NCI-H1048 (cell line): ENCODE measurements at places on chromosomes 16 and 17.

DNA sequence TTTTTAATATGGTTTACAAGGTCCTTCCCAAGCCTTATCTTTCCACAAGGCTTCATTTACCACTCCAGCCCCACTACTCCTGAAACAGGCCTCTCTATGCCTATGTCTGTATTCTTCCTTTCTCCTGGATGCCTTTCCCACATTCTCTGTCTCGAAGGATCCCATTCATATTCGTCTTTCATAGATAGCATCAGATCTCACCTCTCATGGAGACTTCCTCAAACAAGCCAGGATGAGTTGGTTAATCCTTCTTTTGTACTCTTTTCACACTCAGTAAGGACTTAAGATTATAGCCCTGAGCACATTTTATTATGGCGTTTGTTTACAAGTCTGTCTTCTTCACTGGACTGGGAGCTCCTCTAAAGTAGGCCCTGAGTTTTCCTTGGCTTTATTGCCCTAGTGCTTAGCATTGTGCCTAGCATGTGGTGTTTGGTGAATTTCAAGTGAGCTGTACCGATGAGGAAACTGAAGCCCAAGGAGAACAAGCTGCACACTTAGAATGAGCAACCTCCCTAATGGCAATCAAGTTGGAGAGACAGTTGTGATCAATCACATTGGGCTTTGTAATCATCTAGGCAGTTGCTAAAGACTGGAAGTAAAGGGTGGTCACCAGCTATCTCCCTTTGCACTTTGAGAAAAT is 10.0 kb upstream of the TBX4 start:
- DNase-seq, result no peak

- DNase-seq, result no peak
These were observed 1.3 kb upstream of the NUTF2 start for GRCh38 chr16:67845291-67846062.

DNA sequence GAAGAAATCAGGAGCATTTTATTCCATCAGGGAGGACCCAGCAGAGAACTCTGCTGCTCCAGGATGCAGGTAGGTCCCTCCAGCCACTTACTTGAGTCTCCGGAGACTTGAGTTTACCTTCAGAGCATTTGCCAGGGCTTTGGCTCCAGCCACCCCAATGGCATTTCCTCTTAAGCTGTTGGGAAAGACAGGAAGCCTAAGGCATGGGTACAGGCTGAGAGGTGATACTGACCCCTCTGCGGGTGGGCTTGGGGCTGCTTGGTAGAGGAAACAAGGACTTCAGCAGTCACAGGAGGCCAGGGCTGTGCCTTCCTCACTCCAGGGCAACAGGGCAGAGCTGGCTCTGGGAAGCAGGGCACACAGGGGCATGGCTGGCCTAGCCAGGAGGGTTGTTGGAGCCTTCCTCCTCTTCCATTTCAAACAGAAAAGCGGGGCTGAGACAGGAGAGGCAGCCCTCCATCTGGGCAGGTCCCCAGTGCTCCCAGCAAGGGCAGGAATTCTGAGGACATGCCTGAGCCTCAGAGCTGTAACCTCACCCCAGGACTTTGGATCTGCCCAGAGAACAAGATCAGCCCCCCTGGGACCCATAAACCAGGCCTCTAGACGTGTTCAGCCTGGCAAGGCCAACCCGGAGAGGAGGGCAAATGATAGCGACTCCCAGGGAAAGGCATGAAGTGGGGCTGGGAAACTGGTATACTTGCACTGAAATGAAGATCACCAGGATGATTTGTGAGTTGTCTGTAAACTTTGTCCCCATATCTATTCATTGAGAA is 34.4 kb downstream of the NLRC3 start:
- DNase-seq, result no peak

DNA sequence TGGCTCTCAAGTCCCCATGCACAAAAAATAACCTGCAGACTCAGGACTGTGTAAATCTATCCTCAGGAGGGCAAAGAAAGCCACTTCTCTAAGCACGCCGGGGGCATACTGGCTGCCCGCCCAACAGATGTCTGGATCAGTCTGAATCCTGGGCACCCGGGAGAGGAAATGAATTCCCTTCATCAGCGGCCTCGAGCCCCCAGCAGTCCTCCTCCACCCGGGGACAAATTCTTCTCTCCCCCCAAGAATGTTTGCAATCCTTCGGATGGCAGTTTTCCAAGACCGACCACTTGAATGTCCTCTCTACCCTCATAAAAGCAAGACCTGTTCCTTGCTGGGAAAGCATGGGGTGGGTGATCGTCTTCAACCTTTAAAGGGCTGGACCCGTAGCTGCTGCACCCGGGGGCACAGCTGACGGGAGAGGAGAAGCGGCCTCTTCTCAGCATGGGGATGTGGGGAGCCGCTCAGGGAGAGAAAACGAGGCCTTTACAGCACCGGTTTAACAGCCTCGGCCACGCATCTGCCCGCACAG is 9.4 kb upstream of the MAP2K3 start:
- DNase-seq, result no peak

- no peak for DNase-seq
These were observed 168.1 kb upstream of the RBL2 start for GRCh38 chr16:53266156-53266555.

DNA sequence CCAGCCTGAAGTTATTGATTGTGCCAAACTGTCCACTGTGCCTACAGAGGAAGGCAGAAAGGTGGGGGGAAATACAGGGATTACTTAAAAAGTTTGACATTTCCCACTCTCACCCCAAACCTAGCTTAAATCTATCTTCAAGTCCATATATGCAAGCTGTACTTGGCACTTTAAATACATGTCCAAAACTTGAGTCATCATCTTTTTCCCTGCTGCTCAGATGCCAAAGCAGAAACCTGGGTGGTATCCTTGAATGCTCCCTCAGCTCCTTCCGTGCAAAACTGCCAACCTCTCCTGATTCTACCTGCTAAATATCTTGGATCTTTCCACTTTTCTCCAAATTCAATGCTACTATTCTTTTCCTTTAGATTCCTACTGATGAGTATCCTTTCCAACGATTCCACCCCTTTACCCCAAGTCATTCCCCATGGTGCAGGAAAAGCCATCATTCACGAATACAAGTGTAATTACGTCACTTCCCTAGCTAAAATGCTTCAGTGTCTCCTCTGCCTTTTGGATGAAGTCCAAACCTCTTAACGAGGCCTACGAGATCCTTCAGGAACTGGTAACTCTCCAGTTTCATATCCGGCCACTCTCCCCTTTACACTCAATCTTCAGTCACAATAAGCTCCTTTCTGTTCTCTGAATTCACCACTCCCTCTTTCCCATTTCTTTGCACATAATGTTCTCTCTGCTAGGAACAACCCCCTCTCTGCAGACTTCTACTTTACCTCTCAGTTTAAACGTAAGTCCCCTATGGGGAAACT is 9.3 kb downstream of the BECN1 start:
- DNase-seq, result no peak

DNA sequence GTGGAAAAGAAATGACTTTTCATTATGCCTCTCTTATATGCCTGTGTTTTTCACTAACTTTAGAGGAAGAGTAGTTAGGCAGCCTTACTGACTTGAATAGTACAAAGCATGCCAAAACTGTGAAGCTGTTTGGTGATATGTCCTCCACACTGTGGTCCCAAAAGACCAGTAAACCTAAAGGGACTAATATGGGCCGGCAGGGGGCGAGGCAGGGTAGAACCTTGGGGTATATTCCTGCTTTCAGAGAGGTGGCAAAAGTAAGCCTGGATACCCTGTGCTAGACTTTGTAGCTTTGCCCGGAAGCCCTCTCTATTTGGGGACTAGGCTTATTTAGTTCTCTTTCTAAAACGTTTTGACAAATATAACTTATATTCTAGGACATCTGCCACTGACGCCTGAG is 36.5 kb upstream of the VWA3A start:
- no peak for DNase-seq

DNA sequence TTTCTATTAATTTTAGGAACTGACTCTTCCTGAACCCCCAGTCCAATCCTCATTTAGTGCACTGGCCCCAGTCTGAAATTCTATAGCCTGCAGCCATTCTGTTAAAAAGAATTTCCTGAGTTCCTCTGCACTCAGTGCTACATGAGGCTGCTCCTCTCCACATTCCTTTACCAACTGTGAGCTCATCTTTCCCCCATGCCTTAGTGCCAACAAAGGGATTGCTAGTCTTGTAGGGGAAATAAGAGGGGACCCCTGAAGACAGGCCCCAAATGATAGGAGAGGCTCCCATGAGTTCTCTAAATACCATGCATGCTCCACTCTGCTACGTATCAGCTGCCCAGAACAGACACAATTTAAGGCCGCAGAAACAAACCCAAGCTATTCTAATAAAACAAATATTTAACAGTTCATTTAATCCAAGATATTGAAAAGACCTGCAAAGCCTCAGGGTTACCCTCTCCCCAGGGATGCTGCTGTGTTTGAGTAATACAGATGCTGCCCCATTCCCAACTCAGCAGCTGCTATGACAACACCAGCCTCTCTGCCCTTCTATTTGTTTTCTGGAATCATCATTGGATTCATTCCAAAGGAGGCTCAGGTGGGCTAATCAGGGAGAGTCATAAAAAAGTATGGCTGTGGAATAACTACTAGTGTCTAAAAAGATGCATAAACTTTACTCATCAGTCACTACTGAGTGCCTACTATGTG is 228.5 kb downstream of the TOX3 start:
- DNase-seq, result no peak

GRCh38 chr17:10295728-10296343 is 77.0 kb downstream of the MYH13 start:
- DNase-seq, result peak; percentile 15

- no peak for DNase-seq
These were observed 134.9 kb downstream of the SOCS1 start for GRCh38 chr16:11121083-11121608.

DNA sequence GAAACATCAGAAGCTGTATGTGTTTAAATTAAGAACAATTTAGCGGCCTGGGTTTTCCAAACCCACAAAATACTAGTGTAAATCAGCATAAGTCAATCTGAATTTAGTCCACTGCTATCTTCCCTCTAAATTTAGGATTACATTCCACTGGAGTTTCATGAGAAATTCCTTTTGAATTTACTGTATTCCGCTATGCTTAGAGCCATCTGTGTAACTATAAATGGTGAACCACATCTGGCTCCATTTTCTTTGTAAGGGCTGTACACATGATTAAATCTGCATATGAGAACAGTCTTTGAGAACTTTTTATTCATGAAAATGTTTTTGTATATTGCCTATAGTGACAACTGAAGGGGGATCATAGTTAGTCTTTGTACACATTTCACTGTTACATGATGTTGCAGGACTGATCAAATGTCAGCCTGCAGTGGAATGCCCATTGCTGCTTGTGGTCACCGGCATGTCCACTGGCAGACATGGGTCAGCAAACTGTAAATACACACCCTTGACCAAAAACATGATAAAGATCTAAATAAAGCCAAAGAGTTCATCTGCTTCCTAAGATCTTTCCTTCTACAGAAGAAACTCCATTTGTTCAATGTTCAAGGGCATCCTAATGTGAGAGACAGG is 36.8 kb downstream of the RPGRIP1L start:
- DNase-seq, result no peak

GRCh38 chr16:84568066-84568465 is 49.8 kb downstream of the COTL1 start:
- DNase-seq, result no peak

DNA sequence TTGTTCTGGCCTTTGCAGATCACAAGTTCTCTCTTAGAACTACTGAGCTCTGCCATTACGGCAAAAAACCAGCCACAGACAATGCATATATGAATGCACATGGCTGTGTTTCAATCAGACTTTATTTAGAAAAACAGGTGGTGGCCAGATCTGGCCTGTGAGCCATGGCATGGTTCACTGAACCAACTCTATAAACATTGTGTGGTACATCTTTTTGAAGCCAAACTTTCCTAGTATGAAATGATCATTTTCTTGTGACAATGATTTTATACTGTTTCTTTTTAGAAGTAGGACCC is 65.9 kb upstream of the AMZ2 start:
- no peak for DNase-seq

DNA sequence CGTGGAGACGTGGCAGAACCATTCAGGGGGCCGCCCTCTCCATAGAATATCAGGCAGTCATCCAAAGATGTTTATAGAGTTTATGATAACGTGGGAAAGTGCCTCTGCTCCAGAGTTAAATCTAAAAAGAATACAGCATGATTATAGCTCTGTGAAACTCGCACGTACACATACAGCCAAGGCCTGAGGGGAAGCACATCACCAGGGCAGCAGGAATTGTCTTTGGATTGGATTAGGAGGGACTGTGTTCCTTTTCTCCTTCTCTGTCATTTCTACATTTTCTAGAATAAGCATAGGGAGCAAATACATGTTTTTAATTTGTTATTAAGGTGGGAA is 26.9 kb downstream of the EEF2K start:
- no peak for DNase-seq

DNA sequence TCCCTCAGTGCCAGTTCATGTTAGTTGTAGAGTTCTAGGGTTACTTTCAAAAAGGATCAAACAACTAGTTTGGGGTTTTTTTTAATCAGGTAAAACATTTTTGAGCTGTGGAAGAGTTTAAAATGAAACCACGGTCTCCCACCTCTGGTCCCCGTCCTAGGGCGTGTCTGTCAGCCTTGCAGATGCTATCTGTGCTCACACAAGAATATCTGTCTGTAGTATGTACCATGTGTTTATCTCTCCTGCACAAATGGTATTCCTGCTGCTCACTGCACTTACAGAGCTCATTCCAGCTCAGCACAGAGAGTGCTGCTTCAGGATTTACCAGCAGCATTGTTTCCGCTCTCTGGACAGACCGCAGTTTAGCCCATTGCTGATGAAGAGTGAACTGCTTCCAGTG is 38.9 kb downstream of the UBN1 start:
- DNase-seq, result no peak

GRCh38 chr17:68785565-68786486 is 169.4 kb downstream of the ABCA8 start:
- DNase-seq, result no peak

GRCh38 chr17:2433696-2434095 is 32.8 kb upstream of the MNT start:
- no peak for DNase-seq

DNA sequence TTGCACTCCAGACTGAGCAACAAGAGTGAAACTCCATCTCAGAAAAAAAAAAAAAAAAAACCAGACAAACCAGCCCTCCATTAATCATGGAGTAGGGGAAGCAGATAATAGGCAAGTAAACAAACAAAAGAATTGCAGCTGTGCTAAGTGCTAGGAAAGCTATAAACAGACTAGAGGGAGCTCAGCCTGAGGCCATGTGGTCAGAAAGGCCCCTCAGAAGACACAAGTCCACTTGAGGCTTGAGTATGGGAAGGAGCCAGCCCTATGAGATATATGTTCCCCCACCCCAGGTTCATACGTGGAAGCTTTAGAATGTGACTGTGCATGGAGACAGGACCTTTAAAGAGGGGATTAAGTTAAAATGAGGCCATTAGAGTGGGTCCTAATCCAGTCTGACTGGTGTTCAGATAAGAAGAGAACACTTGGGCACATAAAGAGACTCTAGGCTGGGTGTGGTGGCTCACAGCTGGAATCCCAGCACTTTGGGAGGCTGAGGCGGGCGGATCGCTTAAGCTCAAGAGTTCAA is 132.6 kb upstream of the NOL11 start:
- DNase-seq, result no peak
